ENCODE measurements at places on chromosomes 5 and 9.

GRCh38 chr9:98365781-98366180 is 110.3 kb upstream of the TBC1D2 start:
- no peak for DNase-seq

- DNase-seq, result no peak
Measured at GRCh38 chr5:14395411-14395810, 186.2 kb upstream of the OTULINL start.

GRCh38 chr9:22026696-22027095 is 17.6 kb upstream of the CDKN2B start:
- no peak for DNase-seq

DNA sequence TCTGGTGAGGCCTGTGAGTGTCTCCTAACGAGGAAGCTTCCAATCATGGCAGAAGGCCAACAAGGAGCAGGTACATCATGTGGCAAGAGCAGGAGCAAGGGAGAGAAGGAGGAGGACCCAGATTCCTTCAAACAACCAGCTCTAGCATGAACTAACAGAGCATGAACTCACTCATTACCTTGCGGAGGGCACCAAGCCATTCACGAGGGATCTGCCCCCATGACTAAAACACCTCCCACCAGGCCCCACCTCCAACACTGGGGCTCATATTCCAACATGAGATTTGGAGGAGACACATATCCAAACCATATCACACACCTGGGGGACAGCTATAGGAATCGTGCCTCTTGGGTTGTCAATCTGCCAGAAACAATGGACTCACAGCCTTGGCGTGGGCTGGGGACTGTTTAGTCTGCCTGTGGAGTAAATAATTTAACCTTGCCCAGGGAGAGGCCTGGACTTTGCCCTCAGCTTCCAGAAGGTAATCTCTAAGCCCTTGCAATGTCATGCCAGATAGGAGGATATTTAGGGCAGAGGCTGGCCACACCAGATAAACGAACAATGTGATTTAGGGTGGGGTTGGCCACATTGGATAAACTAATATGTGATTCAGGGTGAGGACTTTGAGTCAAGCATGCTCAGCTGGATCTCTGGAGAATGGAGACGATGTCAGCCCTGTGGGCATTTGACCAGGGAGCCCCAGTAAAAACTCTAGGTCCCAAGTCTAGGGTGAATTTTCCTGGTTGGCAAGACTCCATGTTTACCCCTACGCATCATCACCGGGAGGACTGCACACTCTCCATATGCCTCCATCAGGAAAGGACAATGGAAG is 13.6 kb upstream of the VDAC1 start:
- no peak for DNase-seq

GRCh38 chr5:523441-524222 is 617 bp downstream of the SLC9A3 start:
- no peak for DNase-seq

- DNase-seq, result no peak
Measured at GRCh38 chr5:57836921-57837320, 354.3 kb upstream of the ACTBL2 start.

- no peak for DNase-seq
Measured at GRCh38 chr5:107513337-107514085, 157.2 kb downstream of the EFNA5 start.

DNA sequence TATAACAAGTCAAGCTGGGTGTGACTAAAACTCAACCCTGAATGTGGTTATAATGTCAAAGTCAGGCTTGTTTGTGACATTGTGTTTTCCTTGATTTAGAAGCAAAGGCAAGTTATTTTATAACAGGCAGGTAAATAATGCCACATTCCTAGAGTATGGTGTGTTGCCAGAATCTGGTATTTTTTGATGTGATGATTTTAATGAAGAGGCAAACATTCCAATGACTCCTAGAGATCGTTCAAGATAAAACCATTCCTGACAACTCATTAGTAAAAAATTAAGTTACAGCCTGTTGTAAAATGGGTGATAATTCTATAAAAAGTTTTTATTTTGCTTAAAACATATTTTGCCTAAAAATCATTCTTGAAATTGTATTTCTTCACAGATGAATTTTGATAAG is 60.0 kb downstream of the RAB14 start:
- DNase-seq, result no peak

DNA sequence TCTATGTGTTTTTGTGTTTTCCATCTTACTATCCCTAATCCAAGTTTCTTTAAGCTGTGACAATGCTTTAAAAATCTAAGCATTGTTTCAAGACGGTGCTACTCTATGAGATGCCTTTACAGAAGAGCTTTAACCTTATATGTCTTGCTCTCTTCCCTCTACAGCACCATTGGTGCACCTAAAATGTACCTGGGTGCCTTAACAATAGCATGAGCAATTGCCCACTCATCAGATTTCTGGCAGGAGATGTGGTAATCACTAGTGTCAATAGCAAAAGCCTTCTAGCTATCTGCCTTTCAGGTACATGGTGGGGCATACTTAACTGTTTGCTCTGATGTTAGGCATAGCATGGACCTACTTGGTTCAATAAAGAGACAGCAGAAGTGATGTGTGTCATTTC is 222.3 kb upstream of the KIF2A start:
- DNase-seq, result no peak

DNA sequence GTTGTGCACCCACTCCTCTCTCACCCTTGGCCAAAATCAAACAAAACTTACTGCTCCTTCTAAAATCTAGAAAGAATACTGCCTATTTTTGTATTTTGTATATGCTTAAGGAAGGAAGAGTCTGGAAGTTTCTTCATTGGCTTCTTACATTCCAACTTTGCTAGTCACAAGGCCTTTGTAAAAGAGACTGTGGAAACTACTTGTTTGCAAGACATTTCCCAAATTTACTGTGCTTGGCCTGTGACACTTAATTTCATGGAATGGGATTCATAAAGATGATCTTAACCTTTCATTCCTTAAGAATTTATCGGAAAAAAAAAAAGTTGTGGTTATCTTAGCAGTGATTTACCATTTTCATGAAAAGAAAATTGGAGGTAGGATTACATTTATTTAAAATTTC is 208.9 kb downstream of the VPS13A start:
- no peak for DNase-seq

DNA sequence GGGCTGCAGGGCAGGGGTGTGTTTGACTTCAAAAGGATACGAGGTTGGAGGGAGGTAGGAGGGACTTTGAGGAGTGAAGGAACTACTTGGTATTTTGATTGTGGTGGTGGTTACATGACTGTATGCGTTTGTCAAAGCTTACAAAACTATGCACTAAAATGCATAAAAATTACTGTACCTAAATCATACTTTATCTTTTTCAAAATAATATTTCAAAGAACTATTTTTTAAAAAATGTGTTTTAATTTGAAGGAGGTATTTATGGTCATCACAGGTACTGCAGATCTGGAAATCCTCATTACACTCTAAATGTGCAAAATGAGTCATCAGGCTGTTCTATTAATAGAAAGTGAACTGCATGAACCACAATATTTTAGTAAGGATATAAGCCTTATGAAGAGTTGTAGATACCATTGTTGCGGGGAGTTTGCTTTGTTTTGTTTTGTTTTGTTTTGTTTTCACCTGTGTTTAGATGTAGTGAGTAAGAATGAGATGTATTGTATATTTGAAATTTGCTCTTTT is 116.9 kb downstream of the ARRDC3 start:
- DNase-seq, result no peak

GRCh38 chr5:124157320-124157719 is 589.1 kb downstream of the ZNF608 start:
- DNase-seq, result no peak

- no peak for DNase-seq
Measured at GRCh38 chr9:13034694-13035002, 244.8 kb downstream of the MPDZ start.

- DNase-seq, result no peak
Measured at GRCh38 chr5:110665184-110665726, 61.2 kb downstream of the TMEM232 start.

DNA sequence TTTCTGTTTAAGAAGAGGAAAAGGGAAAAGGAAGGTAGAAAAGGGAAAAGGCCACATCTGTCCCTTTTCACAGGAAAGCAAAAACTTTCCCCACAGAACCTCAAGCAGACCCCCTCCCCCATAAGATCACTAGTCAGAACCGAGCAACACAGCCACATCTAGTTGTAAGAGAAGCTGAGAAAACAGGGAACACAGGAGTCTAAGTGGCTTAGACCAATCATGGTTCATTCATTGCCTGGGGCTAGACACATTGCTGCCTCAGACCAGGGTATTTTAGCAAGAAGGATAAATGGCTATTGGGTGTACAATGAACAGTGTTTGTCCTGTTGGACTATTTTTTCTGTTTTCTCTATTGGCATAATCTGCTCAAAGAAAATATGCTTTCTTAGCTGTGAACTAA is 98.0 kb downstream of the ARL15 start:
- DNase-seq, result no peak

GRCh38 chr5:143416411-143416810 is 12.9 kb upstream of the NR3C1 start:
- DNase-seq, result no peak

- no peak for DNase-seq
Measured at GRCh38 chr5:144503123-144503522, 332.4 kb downstream of the KCTD16 start.

- no peak for DNase-seq
Measured at GRCh38 chr5:172235132-172235780, 41.3 kb downstream of the EFCAB9 start.

GRCh38 chr9:77978086-77978781 is 53.4 kb downstream of the GNAQ start:
- DNase-seq, result no peak

DNA sequence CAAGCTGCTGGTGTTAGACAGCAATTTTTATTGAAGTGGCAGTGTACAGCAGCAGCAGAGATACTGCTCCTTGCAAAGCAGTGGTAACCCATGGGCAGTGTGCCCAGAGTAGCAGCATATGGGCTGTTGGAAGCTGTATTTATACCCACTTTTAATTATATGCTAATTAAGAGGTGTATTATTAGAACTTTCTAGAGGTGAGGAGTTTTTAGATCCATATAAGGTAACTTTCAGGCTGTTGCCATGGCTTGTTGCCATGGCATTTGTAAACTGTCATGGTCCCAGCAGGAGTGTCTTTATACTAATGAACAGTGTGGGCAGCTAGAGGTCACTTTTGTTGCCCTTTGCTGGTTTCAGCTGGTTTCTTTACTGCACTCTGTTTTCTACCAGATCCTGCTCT is 3.7 kb upstream of the PJA2 start:
- DNase-seq, result no peak

GRCh38 chr5:142109331-142110045 is 909 bp downstream of the NDFIP1 start:
- DNase-seq, result no peak

DNA sequence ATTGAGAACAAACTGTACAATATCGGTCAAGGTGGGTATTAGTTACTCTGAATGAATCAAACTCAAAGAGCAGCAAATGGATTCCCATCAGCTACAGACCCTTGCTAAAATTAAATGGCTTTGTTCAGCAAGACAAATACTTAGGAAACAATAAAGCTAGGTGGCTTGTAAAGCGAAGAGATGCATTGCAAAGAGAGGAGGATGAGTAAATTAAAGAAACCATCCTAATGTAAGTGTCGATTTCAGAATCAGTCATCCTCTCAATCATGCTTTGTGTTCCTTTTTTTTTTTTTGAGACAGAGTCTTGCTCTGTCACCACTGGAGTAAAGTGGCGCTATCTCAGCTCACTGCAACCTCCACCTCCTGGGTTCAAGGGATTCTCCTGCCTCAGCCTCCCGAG is 359.2 kb upstream of the ZNF462 start:
- DNase-seq, result no peak

DNA sequence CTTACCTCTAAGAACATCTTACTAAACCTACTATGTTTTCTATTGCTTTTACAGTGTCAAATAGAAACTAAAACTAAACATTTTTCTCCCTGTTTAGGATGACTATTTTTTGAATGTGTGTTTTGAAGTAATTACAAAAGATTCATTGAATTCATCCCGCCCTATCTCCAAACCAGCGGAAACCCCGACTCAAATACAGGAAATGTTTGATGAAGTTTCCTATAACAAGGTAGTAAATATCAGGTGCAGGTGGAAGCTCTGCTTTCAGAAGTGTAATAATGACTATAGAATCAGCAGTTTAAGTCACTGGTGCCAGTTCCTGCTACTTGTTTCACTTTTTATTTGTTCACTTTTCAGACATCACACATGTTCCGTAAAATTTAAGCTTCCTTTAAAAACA is 20.0 kb downstream of the ERAP2 start:
- no peak for DNase-seq

- DNase-seq, result no peak
Measured at GRCh38 chr5:1959725-1960581, 77.2 kb upstream of the IRX4 start.

- DNase-seq, result no peak
Measured at GRCh38 chr9:4983601-4984165, 1.4 kb upstream of the JAK2 start.

- peak; percentile 20 for DNase-seq
Measured at GRCh38 chr5:80959768-80960442, at the start of gene RASGRF2. Gene RASGRF2, plus strand, starts transcription at chr5:80960363. Its CDS starts 376 bp downstream, at chr5:80960739.

DNA sequence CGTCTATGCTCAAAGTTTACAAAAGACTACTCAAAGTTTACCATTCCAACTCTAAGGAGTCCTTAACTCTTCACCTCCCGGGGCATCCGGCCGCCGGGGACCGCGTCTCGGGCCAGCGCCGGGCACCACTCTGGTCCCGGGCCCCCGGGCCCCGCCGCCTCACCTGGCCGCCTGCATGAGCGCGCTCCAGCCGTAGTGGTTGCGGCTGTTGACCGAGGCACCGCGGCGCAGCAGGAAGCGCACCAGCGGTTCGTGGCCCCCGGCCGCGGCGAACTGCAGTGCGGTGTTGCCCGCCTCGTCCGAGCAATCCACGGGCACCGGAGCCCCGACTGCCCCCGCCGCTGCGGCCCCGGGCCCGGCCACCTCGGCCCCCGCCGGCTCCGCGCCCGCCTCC is 388 bp downstream of the ANKS6 start:
- DNase-seq, result no peak

- DNase-seq, result no peak
Measured at GRCh38 chr9:21095561-21095960, 17.8 kb upstream of the IFNB1 start.

GRCh38 chr9:78097541-78097940 is 65.9 kb upstream of the GNAQ start:
- DNase-seq, result no peak

DNA sequence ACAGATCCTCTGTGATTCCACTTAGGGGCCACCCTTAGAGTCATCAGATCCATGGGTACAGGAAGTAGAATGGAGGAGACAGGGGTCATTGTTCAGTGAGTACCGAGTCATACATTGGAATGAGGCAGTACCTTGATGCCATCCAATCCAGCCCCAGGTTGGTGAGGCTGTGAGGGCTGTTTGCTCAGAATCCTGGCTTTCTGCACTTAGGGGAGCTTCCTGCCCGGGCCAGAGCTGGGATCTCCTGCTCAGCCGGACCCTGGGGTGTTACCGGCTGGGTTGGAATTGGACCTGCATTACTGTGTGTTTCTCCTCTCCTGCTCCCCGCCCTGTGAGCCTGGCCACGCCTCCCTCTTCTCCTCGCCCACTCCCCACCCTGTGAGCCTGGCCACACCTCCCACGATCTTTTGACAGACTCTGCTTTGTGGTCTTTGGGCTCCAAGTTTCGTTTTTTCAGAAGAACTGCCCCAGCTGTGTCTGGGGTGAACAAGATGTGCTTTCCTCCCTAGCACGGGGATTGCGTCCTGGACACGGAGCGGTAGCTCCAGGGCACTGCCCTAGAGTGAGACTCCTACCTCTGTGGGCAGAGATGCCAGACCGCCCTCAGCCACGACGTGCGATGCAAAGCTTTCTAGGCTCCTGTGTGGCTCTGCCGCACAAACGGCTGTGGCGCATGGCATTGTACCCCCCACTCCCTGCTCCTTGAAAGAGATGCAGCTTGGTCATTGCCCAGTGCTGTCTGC is 15.4 kb downstream of the TRAF2 start:
- peak; percentile 51 for DNase-seq

Data from stimulated activated CD8-positive, alpha-beta memory T cell treated with anti-CD3 and anti-CD28 coated beads, Interleukin-12 subunit alpha, Interleukin-12 subunit beta, amount 100 ng/mL, for 1 hour (primary cell).